ENCODE measurements at places on chromosomes 12 and 14.

- peak; percentile 92 for DNase-seq
Measured at GRCh38 chr14:80930836-80931389, 10.6 kb downstream of the CEP128 start.

GRCh38 chr12:124302807-124303578, 8.1 kb downstream of the RFLNA start:
- no peak for DNase-seq

- DNase-seq = no peak
Measured at GRCh38 chr12:128339126-128339520, 72.2 kb downstream of the TMEM132C start.

GRCh38 chr14:96205059-96205977, 679 bp downstream of the BDKRB2 start:
- peak; percentile 32 for DNase-seq

- DNase-seq = peak; percentile 77
Measured at GRCh38 chr14:74595006-74595735, 16.9 kb downstream of the LTBP2 start.

- DNase-seq = peak; percentile 35
Measured at GRCh38 chr12:56634242-56634836, 4.2 kb upstream of the BAZ2A start.

- DNase-seq = peak; percentile 73
Measured at GRCh38 chr14:39102265-39102968, 618 bp downstream of the SEC23A start.

GRCh38 chr14:34911209-34912150, 36.3 kb upstream of the BAZ1A start:
- peak; percentile 64 for DNase-seq

DNA sequence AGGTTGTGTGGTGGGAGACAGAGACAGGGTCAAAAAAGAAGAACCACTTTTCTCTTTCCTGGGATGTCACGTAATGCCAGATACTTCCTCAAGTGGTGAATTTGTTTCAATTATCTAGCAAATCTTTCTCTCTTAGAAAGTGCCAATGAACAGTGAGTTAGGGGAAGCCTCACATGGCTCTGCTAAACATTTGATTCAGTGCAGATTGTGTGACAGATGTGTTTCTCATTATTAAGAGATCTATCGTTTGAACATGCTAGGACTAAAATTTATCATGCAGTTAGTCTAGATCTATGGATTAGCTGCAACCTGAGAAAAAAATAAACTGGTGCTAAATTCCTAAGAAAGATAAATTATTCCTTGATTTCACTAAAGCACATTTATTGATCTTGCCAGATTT, 247.8 kb downstream of the MDGA2 start:
- DNase-seq = no peak
